ENCODE measurements at places on chromosomes 16 and 17. TPM values are rescaled to one million over a fixed set of nuclear protein-coding genes. Genes with fewer than 3 reads are reported as not detected.

The KRTAP1-3 gene
- total RNA-seq = not detected

GRCh38 chr17:75367312-75367711 is 38.2 kb downstream of the GRB2 start:
- no peak for DNase-seq

The PPL gene
- not detected for total RNA-seq

The RPH3AL gene
- total RNA-seq = 1.2 TPM

The KRT36 gene
- not detected for total RNA-seq

The IRX5 gene
- total RNA-seq = not detected

DNA sequence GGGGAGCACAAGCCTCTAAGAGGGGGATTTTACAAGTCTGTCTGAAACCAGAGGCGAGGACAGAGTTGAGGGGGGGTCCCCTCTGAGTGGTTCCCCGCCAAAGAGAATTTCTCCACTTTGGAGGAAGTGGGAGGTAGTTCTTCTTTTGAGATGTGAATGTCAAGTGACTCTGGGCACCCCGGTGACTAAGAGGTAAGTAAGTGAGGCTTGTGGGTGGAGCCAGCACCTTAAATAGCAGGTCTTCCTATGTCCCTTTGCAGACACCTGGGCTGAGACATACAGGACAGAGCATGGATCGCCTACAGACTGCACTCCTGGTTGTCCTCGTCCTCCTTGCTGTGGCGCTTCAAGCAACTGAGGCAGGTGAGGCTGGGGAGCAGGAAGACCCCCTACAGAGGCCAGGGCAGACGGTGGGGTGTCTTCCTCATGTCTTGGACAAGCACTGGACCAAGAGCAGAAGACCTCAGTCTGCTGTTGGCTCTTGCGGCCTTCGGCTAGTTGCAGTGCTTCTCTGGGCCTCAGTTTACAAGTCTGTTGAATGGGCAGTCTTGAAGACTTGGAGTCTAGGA is at the start of gene CCL22:
TSS of gene CCL22 (plus strand) at position 257 of the 569 bp plus-strand sequence. CDS start at position 291, 34 bp downstream.
- DNase-seq = no peak

DNA sequence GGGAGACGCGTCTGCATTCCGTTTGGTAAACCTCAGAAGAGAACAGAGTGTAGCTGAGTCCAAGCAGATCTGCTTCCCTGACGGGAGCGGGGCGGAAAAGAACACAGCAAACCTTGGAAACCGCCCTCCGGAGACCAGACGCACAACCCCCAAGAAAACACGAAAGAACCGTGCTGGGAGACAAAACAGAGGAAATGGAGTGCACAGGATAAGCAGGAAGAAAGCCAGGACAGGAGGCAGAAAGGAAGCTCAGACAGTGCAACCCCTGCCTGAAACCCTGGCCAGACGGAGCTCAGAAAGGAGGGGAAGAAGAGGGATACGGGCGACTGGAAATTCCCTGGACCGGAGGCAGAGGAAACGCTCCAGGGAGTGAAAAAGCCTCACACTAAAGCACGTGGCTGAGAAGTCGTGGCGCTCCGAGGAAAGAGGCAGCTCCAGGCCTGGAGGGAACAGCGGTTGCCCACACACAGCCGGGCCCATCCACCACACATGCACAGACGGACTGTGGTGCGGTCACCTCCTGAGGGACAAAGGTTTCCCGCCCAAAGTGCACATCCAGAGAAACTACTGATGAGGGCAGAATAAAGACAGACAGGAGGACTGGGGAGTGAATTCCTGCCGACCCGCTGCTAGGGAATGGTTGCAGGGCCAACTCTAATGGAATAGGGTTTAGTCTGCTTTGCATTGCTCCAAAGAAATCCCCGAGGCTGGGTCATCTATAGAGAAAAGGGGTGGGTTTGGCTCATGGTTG is 10.2 kb downstream of the DPEP1 start:
- DNase-seq = no peak

GRCh38 chr17:17455173-17455572 is 21.6 kb upstream of the MED9 start:
- no peak for DNase-seq

- no peak for DNase-seq
These were observed 47.0 kb upstream of the MARCHF10 start for GRCh38 chr17:62855156-62855555.

DNA sequence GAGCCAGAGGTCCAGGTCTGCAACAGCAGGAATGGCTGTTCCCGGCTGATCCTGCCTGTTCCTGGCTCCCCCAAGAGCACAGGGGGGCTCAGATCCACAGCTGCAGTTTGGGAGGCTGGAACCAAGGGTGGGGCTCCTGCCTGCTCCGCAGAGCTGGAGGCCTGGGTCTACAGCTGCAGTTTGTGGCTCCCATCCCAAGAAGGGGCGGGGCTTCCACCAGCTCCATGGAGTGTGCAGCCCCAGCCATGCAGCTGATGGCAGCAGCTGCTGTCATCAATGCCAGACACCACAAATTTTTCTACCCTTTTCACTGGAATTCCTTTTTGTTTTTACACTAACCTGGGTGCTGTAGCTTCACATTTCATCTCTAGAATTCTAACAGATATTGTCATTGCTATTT is 135.4 kb upstream of the KIF2B start:
- no peak for DNase-seq

DNA sequence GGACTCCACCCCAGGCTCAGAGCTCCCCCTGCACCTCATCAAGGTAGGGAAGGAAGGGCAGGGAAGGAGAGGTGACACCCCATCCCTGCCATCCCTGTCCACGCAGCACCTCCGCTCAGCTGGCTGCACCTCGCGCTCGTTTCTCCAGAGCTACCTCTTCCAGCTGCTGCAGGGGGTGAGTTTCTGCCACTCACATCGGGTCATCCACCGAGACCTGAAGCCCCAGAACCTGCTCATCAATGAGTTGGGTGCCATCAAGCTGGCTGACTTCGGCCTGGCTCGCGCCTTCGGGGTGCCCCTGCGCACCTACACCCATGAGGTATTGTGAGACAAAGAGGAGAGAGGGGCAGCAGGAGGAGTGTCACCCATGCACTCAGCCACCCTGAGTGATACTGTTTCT is 1.4 kb downstream of the CDK3 start:
- DNase-seq = no peak

The ITGB4 gene
- 2.3 TPM for total RNA-seq

DNA sequence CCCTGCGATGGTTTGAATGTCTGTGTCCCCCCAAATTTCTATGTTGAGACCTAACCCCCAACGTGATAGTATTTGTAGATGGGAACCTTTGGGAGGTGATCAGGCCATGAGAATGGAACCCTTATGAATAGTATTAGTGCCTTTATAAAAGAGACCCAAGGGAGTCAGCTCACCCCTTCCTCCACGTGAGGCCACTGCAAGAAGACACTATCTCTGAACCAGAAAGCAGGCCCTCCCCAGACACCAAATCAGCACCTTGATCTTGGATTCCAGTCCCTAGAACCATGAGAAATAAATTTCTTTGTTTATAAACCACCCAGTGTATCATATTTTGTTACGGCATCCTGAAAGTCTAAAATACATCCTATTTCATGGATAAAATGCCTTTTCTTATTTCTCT is 64.4 kb upstream of the LRRC37A3 start:
- no peak for DNase-seq

The PRSS27 gene
- total RNA-seq = 0.53 TPM

GRCh38 chr16:67844497-67844896 is 2.2 kb upstream of the NUTF2 start:
- no peak for DNase-seq

All from CD8-positive, alpha-beta T cell (primary cell).